ENCODE measurements at places on chromosomes 1 and 21.

DNA sequence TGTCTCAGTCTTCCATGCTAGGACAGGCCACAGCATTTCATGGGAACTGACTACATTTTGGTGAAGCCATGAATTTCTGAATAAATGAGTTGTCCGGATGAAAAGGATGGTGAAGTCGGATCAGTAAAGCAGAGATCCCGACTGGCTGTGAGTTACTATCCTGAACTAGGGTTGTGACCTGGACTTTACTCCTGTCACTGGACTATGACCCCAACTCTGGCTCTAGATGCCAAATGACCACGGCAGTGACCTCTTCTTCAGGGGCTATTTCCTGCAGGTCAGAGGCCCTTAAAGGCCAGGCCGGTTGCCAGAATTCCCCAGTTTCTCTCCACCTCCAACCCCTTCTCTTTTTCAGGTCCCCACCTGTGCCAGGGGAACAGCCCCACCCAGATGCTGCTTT lies 1.7 kb upstream of the NECTIN4 start:
- DNase-seq, result no peak

DNA sequence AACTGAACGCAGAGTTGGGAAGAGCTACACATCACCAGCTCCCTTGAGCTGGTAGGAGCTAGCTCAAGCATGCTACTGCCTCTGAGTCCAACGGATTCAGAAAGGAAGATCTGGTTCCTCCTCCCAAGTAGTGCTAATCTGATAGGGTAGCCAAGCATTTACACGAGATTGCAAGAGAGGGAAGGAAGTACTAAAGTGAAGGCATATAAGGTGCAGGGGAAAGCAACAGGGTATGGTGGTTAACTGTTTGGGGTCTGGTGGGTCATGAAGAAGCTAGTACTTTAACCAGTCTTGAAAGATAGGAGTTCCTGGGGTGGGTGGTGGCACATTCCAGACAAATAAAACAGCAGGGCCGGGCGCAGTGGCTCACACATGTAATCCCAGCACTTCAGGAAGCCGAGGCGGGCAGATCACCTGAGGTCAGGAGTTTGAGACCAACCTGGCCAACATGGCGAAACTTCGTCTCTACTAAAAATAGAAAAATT lies 20.2 kb upstream of the ZNF436 start:
- DNase-seq, result no peak

- no peak for DNase-seq
Observed at GRCh38 chr1:54685335-54685905, 30.2 kb upstream of the TTC4 start.

DNA sequence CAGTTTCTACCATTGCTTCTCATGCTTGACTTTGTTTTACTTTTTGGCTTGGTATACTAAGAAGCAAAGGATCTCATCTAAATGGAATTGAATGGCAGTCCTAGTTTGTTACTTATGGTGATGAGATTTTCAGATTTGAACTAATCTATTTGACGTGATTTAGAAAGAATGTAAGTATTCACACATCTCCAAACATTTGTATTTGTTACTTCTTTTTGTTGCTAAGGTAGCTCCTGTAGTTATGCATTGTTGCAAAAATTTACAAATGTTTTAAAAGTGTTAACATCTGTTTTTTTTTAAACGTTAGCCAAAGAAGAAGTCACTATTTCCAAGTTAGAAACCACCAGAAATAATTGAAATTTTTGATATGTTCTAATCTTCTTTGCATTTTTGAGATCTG lies 222.5 kb downstream of the RPS6KC1 start:
- no peak for DNase-seq

GRCh38 chr1:45796381-45796780 lies 7.0 kb upstream of the MAST2 start:
- DNase-seq, result no peak

GRCh38 chr1:65363484-65363883 lies 54.1 kb downstream of the DNAJC6 start:
- no peak for DNase-seq

GRCh38 chr1:10699470-10699835 lies 97.0 kb downstream of the CASZ1 start:
- DNase-seq, result no peak

Data from HuH-7.5 (cell line).